ENCODE measurements at places on chromosomes 5 and 9.

GRCh38 chr9:91680106-91680505, 256.5 kb upstream of the NFIL3 start:
- no peak for DNase-seq

GRCh38 chr9:36603006-36603405, 30.3 kb downstream of the MELK start:
- no peak for DNase-seq

DNA sequence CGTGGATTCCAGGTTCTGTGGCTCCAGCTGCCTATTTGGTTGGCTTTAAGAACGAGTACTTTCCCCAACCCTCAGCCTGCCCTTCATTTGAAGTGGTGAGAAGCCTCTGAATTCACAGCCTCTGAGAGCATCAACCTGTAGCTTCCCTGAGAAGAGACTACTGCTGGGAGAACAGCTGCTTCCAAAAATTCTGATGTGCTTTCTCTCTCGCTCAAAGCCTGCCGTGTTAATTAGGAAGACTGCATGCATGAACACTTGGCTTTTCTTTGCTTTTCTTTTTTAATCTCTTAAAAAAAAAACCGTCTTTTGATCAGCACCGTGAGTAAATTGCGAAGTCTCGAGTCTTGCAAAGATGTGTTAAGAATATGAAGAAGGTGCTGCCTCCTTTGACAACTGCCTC, 153.4 kb upstream of the MAP1B start:
- DNase-seq, result no peak

DNA sequence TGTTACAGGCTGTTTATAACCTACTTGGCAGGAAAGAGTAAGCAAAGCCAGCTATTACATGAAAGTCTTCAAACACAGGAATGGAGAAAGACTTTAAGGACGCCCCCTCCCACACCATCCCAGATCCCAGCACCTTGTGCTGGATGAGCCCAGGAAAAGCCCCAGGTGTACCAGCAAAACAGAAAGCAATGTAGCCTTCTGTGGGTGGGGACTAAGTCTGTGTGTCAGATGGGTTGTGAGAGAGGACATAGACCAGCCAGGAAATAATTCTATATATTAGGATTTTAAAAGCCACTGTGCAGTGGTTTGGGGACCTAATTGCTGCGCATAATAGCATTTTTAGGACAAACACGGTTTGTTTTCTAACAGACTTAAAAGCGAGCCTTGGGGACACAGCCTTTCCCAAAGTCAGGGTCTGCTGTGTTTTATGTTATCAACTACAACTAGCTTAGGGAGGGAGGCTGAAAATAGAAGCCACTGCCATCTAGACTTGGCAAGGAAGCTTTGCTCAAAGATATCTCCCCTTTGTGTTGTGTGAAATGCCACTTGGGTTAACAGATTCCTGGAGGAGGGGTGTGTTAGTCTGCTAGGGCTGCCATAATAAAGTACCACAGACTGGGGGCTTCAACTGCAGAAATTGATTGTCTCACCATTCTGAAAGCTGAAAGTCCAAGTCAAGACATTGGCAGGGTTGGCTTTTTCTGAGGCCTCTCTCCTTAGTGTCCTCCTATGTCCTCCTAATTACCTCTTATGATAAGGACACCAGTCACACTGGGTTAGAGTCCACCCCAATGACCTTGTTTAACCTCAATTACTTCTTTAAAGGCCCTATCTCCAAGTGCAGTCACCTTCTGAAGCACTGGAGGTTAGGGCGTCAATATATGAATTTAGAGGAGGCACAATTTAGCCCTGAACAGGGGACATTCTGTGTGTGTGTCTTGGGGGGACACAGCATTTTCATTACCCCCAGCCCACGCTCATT, 17.2 kb upstream of the UBE2QL1 start:
- DNase-seq, result no peak

DNA sequence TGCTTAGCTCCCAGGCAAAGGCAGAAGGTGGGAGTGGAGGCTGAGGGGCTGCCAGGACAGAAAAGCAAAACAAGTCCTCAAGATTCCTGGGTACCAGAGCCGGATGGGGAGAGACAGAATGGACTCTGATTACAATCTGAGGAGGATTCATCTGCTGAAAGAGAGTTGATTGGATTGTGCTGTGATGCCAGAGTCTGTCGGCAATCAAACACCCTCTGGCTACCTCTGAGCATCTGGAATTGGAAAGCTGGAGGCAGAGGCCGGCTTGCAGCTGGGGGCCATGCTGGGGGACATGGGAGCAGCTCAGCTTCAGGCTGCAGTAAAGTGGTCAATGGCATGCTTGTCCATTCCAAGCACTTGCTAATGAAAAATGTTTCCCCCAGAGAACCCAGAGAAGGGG, 59.3 kb downstream of the ASTN2 start:
- no peak for DNase-seq

DNA sequence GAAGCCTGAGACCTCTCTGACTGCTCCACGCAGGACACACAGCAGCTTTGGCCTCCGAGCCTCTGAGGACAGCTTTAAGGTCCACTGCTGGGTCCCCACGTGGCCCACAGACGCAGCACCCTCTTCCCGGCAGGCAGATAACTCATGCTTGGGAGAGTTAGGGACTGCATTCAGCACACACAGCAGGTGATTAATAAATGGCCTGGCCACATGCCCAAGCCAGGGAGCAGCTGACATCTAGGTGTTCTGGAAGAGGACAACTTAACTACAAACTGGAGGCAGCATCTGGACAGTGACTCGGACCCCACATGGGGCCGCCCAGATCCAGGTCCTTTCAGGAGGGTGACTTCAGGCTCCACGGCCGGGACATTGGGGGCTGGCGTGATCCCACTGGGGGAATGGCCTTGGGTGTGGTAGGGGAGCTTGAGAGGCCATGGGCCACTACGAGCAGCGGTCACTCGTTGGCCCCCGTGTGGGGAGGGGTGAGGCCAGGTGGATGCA, 11.3 kb downstream of the NINJ1 start:
- DNase-seq, result no peak

- DNase-seq, result no peak
Observed at GRCh38 chr5:63473335-63473967, 488.8 kb downstream of the HTR1A start.

GRCh38 chr5:154967421-154968024, 26.6 kb downstream of the MRPL22 start:
- no peak for DNase-seq

Data from inflammatory macrophage (primary cell).